ENCODE measurements at places on chromosomes 12 and 14.
A peak's percentile ranks its signal among the peaks of the same experiment; 100 is the strongest.

DNA sequence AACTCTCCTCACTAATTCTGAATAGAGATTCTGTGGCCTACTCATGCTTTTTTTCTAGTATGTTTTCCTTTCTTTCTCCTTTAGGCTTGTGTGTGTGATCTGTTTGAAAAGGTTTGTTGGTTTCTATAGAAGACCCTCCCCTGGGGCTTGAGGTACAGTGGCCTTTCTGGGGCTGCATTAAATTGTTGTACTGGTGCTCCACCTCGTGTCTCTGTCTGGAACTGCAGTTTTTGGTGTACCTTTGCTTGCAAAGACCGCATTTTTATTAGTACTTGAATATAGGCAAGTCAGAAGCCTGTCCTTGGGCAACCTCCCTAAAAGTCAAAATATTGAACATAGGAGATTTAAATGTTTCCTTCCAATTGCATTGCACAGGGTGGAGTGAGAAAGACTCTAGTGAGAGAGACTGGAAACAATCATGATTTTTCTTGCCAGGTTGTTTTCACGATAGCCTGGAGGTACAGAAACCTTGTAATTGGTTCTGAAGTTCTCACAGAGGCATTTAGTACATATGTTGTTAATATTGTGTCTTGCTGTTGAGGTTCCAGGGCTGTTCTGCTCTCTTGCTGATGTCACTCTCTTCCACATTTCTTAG, 39.0 kb downstream of the SLCO1B1 start:
- no peaks in the 10 kb centered on the region for H3K4me1 ChIP-seq
- DNase-seq = peak; percentile 68
- no peak overlapping the region for H3K27ac ChIP-seq
- H3K36me3 ChIP-seq = no peaks in the 10 kb centered on the region

- H3K27me3 ChIP-seq = peaks cover 81% of the 10 kb centered on the region
- H3K4me1 ChIP-seq = no peaks in the 10 kb centered on the region
- no peaks in the 10 kb centered on the region for H3K36me3 ChIP-seq
- peak; percentile 38 for DNase-seq
These were observed 14.5 kb upstream of the PWP1 start for GRCh38 chr12:107670999-107671643.

GRCh38 chr14:60514741-60515491, 6.0 kb downstream of the SIX6 start:
- peaks cover 51% of the 10 kb centered on the region for H3K27me3 ChIP-seq
- peaks cover 13% of the 10 kb centered on the region for H3K36me3 ChIP-seq
- peak overlapping the region; percentile 74 for H3K4me3 ChIP-seq
- H3K27ac ChIP-seq = no peak overlapping the region

DNA sequence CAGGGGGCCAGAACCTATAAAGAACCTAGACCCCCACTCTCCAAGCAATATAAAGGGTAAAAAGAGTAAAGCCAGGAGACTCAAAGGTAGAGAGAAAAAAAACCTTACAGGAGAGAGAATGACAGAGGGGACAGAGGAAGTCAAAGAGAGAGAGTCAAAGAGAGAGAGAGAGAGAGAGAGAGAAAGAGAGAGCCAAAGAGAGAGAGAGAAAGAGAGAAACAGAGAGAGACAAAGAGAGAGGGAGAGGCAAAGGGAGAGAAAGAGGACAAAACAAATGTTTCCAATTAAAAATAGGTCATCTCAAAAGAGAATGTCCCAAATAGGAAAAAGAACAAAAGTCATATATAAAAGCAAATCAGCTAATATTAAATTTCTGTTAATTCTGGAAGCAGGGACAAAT, 251.5 kb downstream of the DPY19L2 start:
- peaks cover 6% of the 10 kb centered on the region for H3K36me3 ChIP-seq
- no peak overlapping the region for H3K4me3 ChIP-seq
- no peaks in the 10 kb centered on the region for H3K27me3 ChIP-seq
- DNase-seq = no peak
- H3K4me1 ChIP-seq = peaks cover 11% of the 10 kb centered on the region
- no peak overlapping the region for H3K27ac ChIP-seq

GRCh38 chr12:9751204-9752144, 9.2 kb downstream of the CD69 start:
- no peak for DNase-seq
- H3K27ac ChIP-seq = no peak overlapping the region
- H3K27me3 ChIP-seq = no peaks in the 10 kb centered on the region
- no peaks in the 10 kb centered on the region for H3K36me3 ChIP-seq
- peaks cover 9% of the 10 kb centered on the region for H3K4me1 ChIP-seq

DNA sequence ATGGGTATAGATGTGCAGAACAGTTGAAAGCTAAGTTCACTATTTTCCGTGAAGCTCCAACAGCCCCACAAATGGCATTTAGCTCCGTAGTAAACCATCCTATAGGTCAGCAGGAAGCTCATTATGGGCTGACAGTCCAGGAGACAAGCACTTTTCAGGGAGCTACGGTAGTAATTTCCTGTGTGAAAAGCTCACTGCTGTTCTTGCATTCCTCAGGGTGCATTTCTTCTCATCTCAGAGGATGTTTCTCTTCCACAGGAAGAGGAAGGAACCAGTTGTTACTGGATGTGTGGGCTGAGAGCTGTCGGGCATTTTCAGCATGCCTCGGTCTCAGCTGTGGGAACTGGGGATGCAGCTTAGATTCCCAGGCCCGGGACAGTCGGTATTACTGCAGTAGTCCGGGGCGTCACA, 72.8 kb downstream of the GALNT4 start:
- peak overlapping the region; percentile 50 for H3K27ac ChIP-seq
- peak; percentile 26 for DNase-seq
- no peaks in the 10 kb centered on the region for H3K27me3 ChIP-seq
- peaks cover 50% of the 10 kb centered on the region for H3K4me1 ChIP-seq
- H3K4me3 ChIP-seq = peak overlapping the region; percentile 24

All from Calu3 (cell line).